ENCODE measurements at places on chromosomes 12 and 14. TPM values are rescaled to one million over a fixed set of nuclear protein-coding genes. Genes with fewer than 3 reads are reported as not detected.

DERA gene
- total RNA-seq: 29.5 TPM

CD9 gene
- 40.5 TPM for total RNA-seq

FAM186B gene
- total RNA-seq: 0.06 TPM

ACVR1B gene
- 24.1 TPM for total RNA-seq

VRK1 gene
- total RNA-seq: 4.5 TPM

ITGB7 gene
- not detected for total RNA-seq

SCFD1 gene
- total RNA-seq: 40.5 TPM

CLEC1B gene
- not detected for total RNA-seq

CRIP2 gene
- total RNA-seq: 57.6 TPM

FOXM1 gene
- 4.2 TPM for total RNA-seq

ARHGAP9 gene
- total RNA-seq: not detected

GON7 gene
- 13.0 TPM for total RNA-seq

CCDC198 gene
- total RNA-seq: not detected

MYH6 gene
- not detected for total RNA-seq

Measured in cardiac ventricle fibroblast (primary cell).